ENCODE measurements at places on chromosomes 2 and 18. TPM values are rescaled to one million over a fixed set of nuclear protein-coding genes. Genes with fewer than 3 reads are reported as not detected.

GAL3ST2 gene
- not detected for total RNA-seq

VWC2L gene
- total RNA-seq = not detected

MC5R gene
- not detected for total RNA-seq

BOK gene
- total RNA-seq = 115 TPM

UPP2 gene
- total RNA-seq = not detected

EIF2AK3 gene
- 21.8 TPM for total RNA-seq

DOK6 gene
- 1.6 TPM for total RNA-seq

LYG2 gene
- not detected for total RNA-seq

CHRND gene
- total RNA-seq = not detected

TMEM169 gene
- total RNA-seq = 0.45 TPM

MEP1B gene
- total RNA-seq = 0.42 TPM

SELENOI gene
- total RNA-seq = 18.7 TPM

TACR1 gene
- total RNA-seq = 1.8 TPM

CSRNP3 gene
- 0.51 TPM for total RNA-seq

HS1BP3 gene
- total RNA-seq = 28.8 TPM

NT5DC4 gene
- total RNA-seq = not detected

EFR3B gene
- total RNA-seq = 2.0 TPM

DNA sequence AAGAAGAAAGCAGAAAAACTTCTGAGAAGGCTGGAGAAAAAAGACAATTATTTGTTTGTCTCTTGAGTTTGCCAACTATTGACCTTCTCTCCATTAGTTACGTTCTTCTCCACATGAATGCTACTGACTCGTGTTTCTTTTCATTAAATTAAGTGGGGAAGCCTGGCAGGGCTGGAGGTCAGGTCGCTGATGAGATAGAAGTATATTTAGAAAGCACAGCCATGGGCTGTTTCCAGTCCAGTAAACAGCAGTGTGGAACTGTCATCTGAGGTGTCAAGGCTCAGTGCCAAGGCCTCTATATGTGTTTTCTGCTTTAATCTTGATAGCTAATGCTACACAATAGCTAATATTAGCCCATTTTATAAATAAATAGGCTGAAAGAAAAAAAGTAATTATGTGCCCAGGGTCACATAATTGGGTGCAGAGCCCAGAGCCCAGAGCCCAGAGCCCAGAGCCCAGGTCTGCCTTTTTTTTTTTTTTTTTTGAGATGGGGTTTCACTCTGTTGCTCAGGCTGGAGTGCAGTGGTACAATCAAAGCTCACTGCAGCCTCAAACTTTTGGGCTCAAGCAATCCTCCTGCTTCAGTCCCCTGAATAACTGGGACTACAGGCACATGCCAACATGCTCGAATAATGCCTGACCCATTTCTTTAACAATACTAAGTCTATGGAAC is 6.3 kb downstream of the MSGN1 start:
- DNase-seq = no peak

DNA sequence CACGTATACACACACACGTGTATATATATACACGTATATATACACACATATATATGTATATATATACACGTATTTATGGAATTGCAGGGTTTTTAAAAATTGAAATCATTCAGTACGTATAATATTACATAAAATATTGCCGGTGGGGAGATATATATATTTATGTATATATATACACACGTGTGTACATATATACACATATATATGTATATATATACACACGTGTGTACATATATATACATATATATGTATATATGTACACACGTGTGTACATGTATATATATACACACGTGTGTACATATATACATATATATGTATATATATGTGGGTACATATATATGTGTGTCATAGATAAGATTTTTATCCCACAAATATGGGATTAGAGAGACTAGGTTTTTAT is 5.4 kb downstream of the FBXO11 start:
- no peak for DNase-seq

- no peak for DNase-seq
Observed at GRCh38 chr2:230077851-230078547, 9.3 kb upstream of the SLC16A14 start.

GRCh38 chr2:28521663-28522062 is 25.8 kb downstream of the PLB1 start:
- no peak for DNase-seq

DNA sequence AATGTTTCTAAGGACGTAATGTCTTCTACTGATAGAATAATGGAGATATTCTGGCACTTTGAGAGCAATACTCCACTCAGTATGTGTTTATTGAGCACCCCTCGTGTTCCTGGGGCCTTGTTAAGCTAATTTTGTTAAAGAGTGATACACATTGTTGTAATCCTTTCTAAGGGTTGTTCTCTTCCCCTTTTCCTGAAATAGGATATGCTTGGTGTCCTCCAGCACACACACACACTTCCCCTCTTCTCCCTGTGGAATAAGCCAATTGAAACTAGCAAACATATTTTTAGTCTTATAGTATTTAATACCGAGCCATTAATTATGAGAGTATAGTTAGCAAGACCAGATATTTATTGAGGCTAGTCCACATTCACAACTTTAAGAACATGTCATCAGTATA is 114.1 kb downstream of the CRIM1 start:
- DNase-seq = no peak

- no peak for DNase-seq
Observed at GRCh38 chr2:232761301-232761907, 15.0 kb downstream of the KCNJ13 start.

DNA sequence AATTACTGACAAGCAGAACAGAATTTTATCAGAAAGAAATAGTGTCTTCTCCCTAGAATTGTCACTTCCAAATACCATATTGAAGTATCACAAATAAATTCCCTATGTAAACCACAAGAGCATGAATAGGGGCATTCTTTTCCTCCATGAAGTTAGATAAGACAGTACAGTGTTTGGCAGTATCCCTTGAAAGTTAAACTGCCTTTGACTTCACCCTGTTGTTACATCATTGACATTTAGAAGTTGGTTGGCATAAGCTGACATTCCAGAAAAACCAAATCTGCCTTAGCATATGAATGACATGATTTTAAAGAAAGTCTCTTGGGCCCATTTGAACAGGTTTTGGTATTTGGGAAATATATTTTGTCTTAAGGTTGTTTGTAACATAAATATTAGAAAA is 50.2 kb upstream of the OSR1 start:
- no peak for DNase-seq

- DNase-seq = no peak
Observed at GRCh38 chr18:2969695-2970094, 43.2 kb downstream of the LPIN2 start.

- DNase-seq = no peak
Observed at GRCh38 chr18:26547646-26548414, 523 bp downstream of the KCTD1 start.

DNA sequence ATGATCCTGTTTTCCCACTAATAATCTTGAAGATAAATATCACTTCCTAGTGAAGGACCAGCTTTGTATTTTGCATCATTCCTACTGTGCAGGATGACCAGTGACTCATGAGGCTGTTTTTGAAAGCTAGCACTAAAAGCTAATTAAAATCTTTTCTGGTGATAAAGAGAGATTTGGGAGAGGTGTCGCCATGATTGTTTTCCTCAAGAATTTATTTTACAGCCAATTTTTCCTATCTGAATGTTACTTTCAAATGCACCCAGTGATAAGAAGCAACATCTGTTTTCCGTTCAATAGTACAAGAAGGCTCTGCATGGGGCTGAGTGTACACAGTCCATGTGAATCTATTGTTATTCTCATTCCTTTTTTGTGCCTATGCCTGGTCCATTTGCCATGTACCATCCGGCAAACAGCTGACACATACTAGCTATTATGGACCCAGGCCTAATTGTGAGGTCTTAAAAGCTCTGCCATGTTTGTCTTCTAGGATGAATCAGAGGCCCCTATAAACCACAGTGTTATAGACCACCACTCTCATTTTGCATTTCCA is 28.4 kb downstream of the MEIS1 start:
- no peak for DNase-seq

- DNase-seq = no peak
Observed at GRCh38 chr18:62324917-62325805, at the start of gene TNFRSF11A. Gene TNFRSF11A, plus strand, starts transcription at chr18:62325310. Its CDS starts 43 bp downstream, at chr18:62325353.

- DNase-seq = no peak
Observed at GRCh38 chr18:35038881-35039491, 2.2 kb upstream of the MAPRE2 start.

DNA sequence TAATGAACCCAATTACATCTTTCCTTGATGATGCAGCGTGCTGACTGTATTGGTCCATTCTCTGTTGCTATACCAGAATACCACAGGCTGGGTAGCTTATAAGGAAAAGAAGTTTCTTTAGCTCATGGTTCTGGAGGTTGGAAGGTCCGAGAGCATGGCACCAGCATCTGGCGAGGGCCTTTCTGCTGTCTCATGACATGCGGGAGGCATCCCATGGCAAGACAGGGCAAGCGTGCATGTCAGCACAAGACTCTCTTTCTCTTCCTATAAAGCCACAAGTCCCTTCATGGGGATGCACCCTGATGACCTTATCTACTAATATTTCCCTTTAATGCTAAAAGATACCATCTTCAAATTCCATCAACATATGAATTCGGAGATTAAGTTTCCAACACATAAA is 122.8 kb upstream of the FHL2 start:
- DNase-seq = no peak

DNA sequence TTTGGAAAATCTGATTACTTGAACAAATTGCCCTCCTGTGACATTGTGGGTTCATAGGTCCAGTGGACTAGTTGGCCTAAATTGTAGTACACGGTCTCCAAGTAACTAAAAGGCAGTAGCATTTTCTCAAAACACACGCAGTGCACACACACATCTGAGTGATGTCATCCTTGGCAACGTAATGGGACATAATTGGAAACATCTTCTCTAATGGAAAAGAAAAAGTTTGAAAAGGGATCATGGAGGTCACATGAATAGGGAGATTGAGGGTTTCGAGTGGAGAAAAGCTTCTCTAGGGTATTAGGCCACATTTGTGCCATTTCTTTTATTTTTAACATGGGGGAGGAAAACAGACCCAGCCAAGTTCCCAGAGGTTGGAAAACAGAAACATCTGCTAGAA is 93.3 kb downstream of the MAP4K4 start:
- DNase-seq = no peak

DNA sequence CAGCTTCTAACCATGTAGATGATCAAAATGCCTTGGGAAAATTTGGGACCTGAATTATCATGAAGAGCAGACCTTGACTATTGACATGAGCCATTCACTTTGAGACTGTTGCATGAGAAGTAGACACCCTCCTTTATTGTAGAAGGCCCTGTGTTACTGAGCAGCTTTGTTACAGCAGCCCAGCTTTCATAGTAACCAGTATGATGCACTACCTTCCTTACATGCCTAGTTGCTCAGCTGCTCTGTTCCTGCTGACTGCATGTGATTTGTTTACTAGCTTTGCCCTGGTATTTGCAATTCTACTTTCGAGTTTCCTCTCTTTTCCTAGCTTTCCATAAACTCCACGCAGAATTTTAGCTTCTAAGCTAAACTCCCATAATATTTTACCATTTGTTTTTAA is 11.2 kb upstream of the FN1 start:
- DNase-seq = no peak

DNA sequence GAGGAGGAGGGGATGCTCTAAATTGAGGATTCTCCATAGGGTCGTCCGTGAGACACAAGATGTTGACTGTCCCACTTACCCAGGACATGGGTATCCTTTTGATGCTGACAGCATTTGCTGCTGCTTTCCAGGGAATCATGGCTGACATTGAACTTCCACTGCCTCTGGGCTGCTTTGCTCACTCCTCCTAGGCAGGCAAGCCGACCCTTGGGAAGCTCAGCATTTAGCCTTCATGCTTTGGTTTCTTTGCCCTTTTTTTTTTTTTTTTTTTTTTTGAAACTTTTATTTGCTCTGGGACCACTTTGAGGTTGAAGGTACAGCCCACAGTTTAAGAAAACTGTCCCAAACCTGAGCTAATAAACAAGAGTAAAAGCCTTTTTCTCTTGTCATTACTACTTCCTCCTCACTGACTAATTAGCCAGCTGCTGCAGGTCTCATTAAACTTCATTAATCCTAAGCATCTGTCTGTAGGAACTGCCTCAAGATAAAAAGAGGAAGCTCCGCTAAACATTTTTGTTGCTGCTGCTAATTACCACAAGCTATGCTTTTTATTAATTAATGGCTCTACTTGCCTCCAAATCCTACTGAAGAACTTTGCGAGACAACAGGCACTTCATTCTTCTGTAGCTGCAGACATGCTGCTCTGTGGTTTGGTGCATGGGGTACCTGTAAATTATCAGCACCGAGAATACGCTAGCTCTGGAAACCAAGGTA is 125.4 kb downstream of the SPTBN1 start:
- no peak for DNase-seq

DNA sequence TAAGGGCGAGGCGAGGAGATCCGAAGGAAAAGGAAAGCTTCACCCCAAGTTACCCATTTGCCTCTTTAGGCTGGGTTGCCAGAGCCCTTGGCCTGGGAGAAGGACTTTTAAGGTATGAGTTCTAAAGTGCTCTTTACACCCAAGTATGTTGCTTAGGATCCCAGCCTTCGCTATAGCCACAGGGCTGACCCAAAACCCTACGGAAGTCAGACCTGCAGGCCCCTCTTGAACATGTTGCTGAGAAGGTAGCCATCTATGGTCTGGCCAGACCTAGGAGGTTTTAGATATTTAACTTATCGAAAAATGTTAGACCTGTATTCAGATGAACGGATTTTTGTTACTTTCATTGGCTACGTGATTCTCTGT is 95.4 kb downstream of the PMS1 start:
- DNase-seq = no peak

DNA sequence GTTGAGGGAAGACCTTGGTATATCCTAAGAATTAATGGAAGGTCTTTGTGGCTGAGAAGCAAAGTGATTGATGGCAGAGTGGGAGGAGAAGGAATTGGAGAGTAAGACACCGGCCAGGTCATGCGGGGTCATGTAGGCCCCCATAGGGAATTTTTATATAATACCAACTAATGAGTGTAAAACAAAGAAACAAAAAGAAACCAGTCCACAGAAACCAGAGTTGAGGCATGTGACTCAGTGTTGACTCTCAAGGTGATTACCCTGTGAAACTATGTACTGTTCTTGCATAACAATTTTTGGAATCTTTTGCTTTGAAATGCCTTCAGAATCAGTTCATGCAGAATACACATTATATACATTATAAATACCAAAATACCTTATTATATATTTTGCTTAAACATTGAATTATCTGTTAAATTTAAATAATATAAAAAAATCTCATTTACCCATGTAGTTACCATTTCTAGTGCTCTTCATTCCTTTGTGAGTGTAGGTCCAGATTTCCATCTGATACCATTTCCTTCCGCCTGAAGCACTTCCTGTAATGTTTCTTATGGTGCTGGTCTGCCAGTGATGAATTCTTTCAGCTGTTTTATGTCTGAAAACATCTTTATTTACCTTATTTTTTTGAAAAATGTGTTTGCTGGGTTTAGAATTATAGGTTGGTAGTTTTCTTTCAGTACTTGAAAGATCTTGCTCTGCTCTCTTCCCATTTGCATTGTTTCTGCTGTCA is 8.6 kb downstream of the CLIP4 start:
- no peak for DNase-seq

DNA sequence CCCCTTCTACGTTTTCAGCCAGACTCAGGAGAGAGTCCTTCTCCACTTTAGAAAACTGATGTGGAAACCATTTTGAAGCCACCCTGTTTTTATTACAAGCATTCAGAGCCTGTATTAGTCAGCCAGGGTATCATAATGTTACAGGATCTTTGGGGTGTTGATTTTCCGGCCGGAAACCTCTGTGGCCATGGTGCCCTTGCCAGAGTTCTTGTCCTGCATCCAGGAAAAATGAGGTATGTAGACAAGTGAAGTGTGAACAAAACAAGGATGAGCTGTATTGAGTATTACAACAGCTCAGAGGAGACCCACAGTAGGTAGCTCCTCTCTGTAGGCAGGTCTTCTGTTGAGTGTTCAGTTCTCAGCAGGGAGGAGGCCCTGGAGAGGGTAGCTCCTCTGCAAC is 241.0 kb upstream of the COPS8 start:
- DNase-seq = peak; percentile 11

GRCh38 chr2:69082430-69082997 is 69.5 kb downstream of the ANTXR1 start:
- DNase-seq = no peak
